ENCODE measurements at places on chromosomes 3 and 15.

GRCh38 chr15:67307889-67308597 lies 53.5 kb downstream of the IQCH start:
- no peak for DNase-seq

DNA sequence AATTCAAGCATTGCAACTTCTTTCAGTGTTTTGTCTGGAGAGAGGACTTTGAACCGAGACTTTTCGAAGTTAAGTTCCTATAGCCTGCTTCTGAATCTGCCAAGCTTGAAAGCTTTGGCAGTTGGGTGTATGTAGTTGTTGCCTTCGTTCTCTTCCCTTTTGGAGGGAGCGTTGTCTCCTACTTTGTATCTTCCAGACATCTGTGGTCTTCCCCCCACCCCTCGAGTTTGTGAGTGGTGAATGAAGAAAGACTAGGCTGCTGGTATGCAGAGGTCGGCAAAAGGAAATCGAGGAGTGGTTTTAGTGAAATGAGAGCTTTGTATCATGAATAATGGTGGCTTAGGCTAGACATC lies 1.3 kb downstream of the CTNNB1 start:
- peak; percentile 56 for DNase-seq

GRCh38 chr3:134279466-134279865 lies 28.8 kb upstream of the RYK start:
- no peak for DNase-seq

- DNase-seq, result peak; percentile 57
Observed at GRCh38 chr3:152267831-152268554, 736 bp upstream of the MBNL1 start.

GRCh38 chr3:36192901-36193300 lies 187.4 kb upstream of the STAC start:
- no peak for DNase-seq

- no peak for DNase-seq
Observed at GRCh38 chr3:132404276-132404675, 13.0 kb upstream of the DNAJC13 start.

DNA sequence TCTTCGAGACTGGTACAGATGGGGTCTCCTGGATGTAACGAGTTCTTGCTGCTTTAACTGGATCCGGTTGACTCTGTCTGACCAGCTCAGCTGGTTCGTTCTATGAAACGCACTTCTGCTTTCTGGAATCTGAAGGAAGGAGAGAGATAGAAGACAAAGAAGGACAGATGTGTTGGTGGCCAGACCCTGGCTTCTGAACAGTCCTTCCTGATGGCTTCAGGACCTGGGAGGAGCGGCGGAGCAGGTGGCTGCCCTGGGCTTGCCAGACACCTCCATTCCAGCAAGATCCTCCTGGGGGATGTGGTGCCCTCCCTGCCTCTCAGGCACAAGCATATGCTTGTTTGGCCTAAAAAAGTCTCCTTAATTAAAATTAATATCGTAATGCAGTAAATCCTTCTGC lies 99.9 kb downstream of the APBA2 start:
- DNase-seq, result no peak

- no peak for DNase-seq
Observed at GRCh38 chr3:114714237-114714636, 420.4 kb downstream of the TIGIT start.

DNA sequence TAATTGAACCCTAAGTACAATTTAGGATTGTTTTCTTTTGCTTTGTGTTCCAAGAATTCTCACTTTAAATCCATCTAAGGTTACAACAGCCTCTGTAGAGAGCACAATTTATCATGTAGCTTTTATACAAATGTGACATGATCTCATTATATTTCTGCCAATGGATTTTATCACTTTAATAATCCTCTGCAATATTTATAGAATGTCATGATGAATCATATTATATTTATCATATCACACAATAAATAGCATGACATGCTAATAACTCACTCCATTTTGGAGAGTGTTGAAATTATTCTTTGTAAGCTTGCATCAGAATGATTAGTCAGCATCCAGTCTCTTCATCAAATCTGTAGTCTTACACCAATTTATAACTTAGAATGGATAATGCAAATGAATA lies 280.6 kb upstream of the ZNF717 start:
- peak; percentile 41 for DNase-seq

- no peak for DNase-seq
Observed at GRCh38 chr3:131532645-131533044, 29.9 kb upstream of the MRPL3 start.

GRCh38 chr3:197513953-197514785 lies 41.6 kb downstream of the BDH1 start:
- DNase-seq, result no peak

GRCh38 chr3:128800241-128801187 lies 74.5 kb downstream of the RAB7A start:
- no peak for DNase-seq

- no peak for DNase-seq
Observed at GRCh38 chr15:93165734-93166470, 76.9 kb upstream of the RGMA start.

DNA sequence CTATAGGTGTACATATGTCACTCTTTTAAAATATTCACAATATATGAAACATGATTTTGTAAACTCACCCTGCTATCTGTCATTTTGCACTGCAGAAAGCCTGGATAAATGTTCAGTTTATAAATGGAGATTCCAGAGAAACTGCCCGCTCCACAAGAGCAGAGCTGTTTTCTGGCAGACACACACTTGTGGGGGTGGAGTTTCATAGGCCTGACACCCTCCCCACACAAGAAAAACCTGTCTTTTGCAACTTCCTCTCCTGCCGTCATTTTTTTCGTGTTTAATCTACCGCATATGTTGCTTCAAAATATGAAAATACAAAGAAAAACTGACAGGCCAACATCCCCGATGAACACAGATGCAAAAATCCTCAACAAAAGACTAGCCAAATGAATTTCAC lies 479.0 kb downstream of the GABRG3 start:
- DNase-seq, result peak; percentile 43

DNA sequence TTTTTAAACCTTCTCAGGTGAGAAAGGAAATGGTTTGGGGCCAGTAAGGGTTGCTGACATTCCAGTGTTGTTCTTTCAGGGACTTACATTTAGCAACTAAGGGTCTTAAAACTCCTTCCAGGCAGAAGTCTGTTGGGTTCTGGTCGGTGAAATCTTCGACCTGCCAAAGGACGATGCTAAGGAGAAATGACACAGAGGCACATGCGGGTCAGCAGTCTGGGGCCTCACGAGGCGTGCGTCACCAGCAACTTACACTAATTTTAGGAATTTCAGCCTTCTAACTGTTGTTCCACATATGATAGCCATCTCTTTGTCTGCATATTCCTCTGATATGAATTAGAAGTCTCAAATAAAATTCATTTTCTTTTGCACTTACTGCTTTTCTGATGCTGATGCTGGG lies 64.1 kb upstream of the TMEM108 start:
- DNase-seq, result no peak

DNA sequence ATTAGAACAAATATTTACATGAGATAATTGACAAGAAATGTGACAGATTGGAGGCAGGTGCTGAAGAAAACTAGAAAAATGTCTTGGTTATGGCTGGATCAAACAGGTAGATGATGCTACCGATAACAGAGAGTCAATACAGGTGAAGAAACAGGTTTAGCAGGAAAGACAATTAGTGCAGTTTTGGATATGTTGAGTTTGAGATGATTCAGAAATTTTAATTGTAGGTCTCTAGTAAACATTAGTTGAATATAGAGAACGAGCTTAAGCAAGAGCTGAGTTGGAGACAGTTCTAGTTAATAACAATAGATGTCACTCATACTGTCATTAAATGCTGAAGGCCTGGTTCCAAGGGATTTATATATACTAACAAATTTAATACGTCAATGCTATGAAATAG lies 524.4 kb downstream of the NSUN3 start:
- DNase-seq, result no peak

- DNase-seq, result peak; percentile 14
Observed at GRCh38 chr3:69999140-70000027, at the start of gene SAMMSON. SAMMSON (plus strand) TSS chr3:69999733.

DNA sequence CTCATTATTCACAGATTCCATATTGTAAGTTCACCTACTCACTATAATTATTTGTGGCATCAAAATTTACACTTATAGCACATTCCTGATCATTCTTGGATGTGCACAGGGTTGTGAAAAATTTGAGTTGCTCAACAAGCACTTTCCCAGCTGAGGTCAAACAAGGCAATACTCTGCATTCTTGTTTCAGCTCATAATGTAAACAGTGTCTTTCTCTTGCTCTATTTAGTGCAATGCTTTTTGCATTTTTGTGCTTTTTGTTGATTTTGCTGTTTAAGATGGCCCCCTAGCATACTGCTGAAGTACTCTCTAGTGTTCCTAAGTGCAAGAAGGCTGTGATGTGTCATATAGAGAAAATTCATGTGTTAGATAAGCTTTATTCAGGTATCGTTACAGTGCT lies 66.7 kb upstream of the TNIK start:
- peak; percentile 49 for DNase-seq

DNA sequence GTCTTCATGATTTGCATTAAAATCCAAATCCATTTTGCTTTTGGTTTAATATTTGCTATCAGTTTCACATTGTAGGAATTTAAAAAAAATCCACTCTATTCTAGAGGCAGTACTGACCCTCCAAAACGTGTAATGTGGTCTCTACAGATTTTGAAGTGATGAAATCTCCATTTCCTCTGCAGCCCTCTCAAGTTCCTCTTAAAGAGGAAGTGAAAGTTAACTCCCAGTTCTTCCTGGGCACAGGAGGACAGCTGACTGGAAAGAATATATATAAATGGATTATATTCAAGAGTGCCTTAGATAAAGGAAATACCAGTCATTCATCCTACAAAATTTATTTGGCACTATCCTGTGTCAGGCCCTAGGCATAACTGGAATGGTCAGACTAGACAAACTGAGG lies 83.5 kb upstream of the PLCL2 start:
- no peak for DNase-seq

GRCh38 chr3:52238193-52238760 lies 681 bp downstream of the TWF2 start:
- DNase-seq, result peak; percentile 54

- no peak for DNase-seq
Observed at GRCh38 chr15:76380249-76380648, 43.7 kb downstream of the ISL2 start.

DNA sequence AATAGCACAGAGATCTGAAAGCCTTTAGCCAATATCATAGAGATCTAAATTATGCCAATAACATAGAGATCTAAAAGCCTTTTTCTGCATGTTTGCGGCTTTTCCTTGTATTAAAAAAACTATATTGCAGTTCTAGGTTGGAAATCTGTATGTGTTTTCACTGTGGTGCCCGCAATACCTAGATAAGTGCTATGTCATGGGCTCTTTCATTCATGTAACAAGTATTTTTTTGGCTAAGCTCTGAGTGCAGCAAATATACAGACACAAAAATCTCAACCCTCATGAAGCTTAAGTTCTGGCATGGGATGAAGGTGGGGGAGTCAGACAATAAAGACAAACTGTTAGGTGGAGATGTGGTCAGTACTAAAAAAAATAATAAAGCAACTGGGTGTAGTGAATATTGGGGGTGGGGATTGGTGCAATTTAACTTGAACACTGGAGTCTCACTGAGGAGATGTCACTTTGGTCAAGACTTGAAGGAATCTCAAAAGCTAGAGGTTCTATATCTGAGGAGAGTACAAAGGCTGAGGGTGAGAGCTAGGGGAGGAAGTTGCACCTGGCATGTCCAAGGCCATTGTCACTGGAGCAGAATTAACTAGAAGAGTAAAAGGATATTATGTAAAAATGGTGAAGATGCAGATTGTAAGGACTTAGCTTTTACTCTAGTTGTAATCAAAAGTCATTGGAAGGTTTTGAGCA lies 973 bp downstream of the BUB1B start:
- DNase-seq, result no peak

- DNase-seq, result no peak
Observed at GRCh38 chr15:55194256-55194655, 2.5 kb downstream of the RSL24D1 start.

Data from GM23248 (cell line).